ENCODE measurements at places on chromosomes 3 and 15.

DNA sequence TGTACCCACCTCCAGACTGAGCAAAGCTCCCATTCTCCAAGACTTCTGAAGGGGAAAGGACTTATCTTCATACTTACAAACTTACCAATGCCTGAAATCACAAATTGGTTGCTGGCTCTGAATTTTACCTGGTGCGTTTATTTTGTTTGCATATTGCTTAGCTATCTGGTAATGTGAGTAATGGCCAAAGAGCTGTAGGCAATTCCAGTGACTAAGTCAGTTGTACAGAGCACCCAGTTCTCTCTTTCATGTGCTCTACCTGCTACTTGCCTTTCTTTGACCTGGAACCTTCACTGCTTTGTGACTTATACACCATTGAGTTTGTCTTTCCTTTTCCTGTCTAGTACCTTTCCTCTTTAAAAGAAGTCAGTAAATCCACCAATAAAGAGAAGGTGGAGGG lies 755.9 kb upstream of the LMCD1 start:
- no peak for DNase-seq

- no peak for DNase-seq
Measured at GRCh38 chr3:137103739-137104138, 146.0 kb downstream of the IL20RB start.

GRCh38 chr15:65512807-65513416 lies 4.6 kb downstream of the DPP8 start:
- no peak for DNase-seq

- no peak for DNase-seq
Measured at GRCh38 chr15:33243393-33243792, 48.9 kb upstream of the FMN1 start.

DNA sequence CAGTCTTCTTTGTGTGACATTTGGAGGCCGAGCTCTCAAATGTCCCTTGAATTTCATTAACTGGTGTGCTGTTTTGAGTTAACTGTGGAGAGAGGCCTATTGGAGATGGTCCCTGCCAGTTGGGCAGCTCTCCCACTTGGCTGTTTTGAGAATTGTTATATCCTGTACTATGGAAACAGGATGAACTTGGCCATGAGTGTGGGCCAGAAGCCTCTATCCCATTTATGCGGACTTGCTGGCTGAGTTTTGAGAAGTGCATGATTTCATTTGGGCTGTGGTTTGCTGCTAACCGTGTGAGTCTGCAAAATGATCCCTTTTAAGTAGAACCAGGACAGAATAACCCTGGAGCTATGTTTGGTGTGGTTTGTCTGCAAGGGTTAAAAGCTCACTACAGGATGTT lies 366.0 kb downstream of the PTPRG start:
- no peak for DNase-seq

DNA sequence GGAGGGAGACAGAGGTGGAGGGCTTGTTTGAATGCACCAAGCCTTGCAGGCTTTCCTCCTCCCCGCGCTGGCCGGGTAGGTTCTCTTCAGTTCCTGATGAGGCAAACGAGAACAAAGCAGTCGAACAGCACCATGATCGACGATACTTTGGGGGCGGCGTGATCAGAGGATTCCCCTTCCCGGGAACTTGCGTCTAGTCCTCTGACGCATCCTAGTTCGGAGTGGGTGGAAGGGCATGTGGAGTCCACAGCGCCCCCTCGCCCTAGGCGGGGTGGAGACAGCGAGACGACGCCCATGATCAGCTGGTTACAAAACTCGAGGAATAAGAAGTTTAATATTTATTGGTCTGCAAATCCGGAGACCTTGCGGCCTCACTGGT lies 452 bp upstream of the SV2B start:
- peak; percentile 18 for DNase-seq

DNA sequence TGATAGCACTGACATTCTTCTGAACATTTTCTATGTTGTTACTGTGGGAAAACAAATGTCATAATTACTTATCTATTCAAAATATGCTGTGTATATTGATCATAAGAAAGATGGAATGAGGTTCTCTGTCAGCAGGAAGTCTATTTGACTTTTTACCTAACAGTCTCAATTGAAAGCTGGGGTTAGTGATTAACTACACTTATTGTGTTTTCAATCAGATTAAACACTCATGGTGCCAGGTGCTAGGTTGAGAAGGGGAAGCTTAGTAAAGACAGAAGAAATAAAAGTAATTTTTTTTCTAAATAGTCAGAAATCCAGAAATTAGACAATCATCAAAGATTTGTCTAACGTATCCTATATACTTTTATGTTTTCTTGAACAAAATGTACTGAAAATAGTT lies 281.0 kb upstream of the NR2E3 start:
- no peak for DNase-seq

DNA sequence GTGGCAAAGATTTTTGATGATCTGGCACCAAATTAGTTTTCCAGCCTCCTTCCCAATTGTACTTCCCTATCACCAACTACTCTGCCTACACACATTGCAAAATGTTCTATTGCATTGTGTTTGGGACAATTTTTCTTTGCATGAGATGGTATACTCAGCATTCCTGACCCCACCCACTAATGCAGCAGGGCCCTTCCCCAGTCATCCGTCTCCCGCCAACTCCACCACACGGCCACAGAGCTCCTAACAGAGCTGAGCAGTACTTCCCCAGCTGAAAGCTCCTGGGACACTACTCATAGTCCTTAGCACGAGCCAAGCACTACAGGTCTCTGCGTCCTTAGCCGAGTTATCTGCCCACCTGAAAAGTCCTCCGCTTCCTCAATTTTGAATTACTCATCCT lies 34.2 kb downstream of the TXNRD3 start:
- DNase-seq, result no peak

DNA sequence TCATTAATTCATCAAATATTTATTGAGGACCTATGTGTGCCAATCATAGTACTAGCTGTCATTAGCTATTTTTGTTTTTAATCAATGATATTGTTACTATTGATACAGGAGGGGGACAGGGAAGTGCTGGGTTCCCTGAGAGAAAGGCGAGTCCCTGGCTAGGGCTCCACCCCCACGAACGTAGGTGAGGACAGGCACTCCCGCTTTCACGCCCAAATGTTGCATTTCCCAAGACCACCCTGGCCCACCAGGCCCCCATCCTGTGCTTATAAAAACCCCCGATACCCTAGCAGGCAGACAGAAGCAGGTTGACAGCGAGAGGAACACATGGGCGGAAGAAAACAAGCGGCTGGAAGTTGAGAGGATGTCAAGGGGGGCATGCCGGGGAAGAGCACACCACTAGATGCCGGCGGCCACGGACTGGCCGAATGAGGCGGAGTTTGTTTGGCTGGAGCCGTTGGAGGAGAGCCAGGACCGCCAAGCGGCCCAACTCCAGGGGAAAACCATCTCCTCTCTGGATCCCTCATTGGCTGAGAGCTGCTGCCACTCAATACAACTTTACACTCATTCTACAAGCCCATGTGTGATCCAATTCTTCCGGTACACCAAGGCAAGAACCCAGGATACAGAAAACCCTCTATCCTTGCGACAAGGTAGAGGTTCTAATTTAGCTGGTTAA lies 798.7 kb upstream of the SEMA6D start:
- no peak for DNase-seq

DNA sequence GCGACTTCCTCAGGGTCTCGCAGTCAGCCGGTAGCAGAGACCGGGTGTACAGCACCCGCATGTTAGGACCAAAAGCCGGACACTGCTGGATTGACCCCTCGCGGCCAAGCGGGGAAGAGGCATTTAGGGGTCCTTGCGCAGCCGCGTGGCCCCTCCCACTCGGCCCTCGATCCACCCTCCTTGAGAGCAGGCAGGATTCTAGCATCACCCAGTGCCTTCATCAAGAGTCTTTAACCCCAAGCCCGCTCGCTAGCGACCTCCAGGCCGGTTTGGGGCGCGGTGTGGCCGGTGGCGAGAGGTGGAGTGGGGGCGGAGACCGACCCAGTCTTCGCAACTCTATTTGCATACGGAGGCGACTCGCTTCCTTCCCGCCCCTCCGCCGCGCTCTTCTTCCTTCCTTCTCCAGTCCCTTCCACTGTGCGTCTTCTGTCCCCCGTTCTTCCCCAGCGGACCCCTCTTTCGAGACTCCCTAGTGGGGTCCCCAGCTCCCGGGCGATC lies at the start of gene ST6GAL1:
Gene ST6GAL1, plus strand, starts transcription at position 384 of the 498 bp plus-strand sequence. CDS start 112,178 bp downstream, outside the sequence.
- DNase-seq, result peak; percentile 81

DNA sequence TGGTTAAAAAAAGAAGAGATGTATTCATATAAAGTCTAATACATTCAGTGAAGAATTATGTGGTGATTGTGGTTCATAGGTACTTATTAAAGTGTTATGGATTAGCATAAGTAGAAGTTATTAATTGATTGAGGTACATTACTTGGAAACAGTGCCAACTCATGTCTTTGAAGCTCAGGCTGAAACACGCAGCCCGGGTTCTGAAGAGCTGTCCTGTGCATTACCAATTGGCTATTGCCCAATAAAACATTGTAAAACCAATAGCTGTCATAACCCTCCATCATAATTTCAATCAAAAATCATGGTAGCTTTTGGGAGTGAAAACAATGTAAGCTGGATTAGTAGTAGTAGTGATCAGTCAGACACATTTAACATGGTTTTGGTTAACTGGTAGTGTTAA lies 560.1 kb downstream of the MCTP2 start:
- no peak for DNase-seq

GRCh38 chr3:123767009-123767372 lies 117.1 kb downstream of the MYLK start:
- DNase-seq, result no peak

Data from activated CD4-positive, alpha-beta memory T cell treated with anti-CD3 and anti-CD28 coated beads, Interleukin-2, amount 10 ng/mL, durations not matched to agents 7 days and 5 days (primary cell).